AML-193 (cell line): ENCODE measurements at places on chromosomes 7 and 10.
A peak's percentile ranks its signal among the peaks of the same experiment; 100 is the strongest.

DNA sequence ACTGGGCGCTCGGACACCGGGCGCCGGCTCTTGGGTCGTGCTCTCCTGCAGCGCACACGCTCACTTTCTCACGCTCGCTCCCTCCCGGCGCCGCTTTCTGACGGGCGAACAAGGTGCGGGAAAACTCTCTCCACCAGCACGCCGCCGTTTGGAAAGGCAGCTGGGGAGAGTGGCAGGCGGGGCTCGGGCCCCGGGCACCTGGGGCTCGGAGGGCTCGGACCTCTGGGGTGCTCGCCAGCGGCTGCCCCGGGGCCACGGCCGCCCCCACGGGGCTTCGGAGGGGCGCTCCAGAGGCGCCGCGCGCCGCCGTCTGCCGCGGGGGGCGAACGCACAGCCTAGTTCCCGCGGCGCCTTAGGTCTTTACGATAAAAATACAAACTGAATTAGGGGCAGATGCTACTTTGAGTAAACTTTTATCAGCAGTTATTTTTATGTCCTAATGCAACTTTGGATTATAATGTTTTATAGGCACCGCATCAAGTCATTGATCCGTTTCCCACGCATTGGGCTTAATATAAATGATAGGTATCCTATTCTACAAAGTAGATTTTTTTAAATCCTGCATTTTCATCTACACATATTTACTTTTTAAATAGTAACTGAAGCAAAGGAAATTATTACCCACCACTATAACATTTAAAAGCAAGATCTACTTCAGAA lies 535 bp upstream of the EPC1 start:
- no peak for DNase-seq

GRCh38 chr7:122658856-122659255 lies 40.1 kb downstream of the RNF133 start:
- DNase-seq: no peak

DNA sequence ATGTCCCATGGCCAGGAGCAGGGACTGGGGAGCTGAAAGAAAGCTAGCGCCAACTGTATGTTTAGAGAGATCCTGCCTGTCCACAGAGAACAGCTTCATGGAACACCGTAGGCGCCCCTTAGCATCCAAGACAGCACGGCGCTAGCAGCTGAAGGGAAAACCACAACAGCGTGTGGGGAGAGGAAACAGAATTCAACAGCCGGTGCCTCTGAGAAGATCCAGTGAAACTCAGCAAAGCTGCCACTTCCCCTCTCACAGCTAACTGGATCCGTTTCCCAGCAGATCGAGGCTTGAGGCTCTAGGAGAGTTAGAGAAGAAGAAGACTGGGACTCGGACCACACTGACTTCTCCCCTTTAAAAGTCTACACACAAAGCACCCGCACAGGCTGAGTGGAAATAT lies 145.0 kb downstream of the MAD1L1 start:
- no peak for DNase-seq

DNA sequence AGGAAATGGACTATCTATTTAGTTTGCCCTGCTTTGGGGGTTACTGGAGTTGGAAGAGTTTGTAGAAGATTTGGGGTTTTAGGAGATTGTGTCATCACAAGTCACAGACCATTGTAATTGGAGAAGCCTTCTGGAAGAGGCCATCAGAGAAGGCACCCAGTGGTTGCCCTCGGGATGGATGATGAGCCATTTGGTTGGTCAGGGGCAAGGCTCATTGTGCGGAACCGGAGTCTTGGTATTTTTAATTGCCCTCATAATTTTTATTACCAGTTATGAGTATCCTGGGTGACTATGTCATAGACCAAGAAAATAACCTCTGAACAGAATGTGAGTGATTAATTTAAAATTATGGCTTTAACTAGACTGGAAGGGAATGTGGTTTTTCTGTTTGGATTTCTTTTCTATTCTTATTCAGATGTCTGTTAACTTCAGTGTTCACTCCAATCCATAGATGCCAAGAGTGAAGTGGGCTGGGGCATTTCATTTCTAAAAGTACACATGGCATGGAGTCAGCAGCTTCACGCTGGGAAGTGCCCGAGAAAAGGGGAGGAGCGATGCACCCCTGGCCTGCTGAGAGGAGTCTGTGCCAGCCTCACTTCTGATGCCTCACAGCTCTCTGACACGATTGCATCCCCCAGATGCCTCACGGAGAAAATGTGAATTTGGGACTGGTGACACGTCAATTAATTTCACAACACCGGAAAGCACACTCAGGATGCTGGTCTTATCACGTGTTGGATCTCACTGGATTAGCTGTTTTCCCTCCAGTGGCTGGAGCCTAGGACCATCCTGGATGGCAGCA lies 225.6 kb upstream of the IGFBP3 start:
- DNase-seq: no peak

GRCh38 chr7:79529881-79530235 lies 76.4 kb upstream of the MAGI2 start:
- no peak for DNase-seq

GRCh38 chr10:102151774-102152544 lies at the start of gene NOLC1:
Gene NOLC1, plus strand, starts transcription at chr10:102152389. Its CDS starts 22 bp downstream, at chr10:102152411.
- DNase-seq: peak; percentile 91

DNA sequence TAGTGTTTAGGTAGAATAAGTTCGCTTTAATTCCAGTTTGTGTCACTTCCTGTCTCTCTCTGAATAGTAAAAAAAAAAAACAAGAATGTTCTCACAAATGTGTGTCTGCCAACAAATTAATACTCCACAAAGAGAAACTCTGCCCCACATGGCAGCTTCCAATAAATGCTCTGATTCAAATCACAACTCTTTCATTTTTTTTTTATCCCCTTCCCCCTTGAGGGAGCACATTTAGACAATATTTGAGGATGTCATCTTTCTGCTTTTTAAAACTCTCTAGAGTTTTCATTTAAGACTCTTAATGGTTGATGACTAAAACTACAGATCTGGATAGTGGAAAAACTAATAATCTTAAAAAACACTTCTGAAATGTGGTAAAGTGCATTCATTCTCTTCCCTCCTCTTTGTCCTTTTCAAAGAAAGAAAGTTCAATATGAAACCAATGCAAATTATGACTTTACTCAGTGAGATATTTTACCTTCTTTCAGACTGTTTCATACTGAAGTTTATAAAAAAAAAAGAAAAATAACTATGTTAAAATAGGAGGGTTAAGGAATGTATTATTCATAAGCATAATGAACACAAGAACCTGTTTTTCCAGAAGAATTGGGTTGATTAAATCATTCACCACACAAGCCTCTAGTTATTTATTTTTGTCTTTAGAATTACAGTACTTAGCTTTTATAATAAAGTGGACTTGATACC lies 42.3 kb downstream of the ARID5B start:
- no peak for DNase-seq

DNA sequence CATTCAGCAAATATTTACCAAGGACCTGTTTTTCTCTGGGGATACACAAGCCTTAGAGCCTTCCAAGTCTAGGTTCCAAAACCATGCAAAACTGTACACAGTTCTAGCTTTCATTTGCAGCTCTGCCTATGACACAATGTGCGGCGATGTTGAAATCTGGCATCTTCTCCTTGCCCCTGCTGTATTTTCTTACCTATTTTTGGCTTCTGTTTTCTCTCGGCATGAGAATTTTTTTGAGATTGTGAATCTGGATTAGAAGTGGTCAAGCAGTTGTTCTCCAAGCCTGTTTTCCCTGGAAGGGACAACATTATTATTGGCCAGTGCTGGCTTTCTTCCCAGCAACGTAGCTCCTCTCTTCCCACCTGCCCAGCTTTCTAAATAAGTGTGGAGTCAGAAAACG lies 176.3 kb downstream of the CREB5 start:
- DNase-seq: no peak

DNA sequence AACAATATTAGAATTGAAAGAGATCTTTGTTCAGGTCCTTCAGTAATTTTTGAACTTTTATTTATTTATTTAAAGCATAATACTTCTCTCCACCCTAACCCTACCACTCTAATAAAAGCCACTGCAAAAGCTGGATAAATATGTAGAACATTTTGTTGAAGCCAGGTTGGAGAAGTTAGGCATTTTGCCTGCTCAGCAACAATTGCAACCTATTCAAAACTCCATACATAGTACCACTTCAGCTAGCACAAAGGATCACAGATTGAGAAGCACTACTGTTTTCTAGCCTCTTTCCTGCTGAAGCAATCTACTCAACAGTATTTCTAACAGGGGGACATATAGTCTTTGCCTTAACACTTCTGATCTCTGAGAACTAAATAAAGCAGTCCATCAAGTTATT lies 25.0 kb downstream of the RUNDC3B start:
- no peak for DNase-seq

DNA sequence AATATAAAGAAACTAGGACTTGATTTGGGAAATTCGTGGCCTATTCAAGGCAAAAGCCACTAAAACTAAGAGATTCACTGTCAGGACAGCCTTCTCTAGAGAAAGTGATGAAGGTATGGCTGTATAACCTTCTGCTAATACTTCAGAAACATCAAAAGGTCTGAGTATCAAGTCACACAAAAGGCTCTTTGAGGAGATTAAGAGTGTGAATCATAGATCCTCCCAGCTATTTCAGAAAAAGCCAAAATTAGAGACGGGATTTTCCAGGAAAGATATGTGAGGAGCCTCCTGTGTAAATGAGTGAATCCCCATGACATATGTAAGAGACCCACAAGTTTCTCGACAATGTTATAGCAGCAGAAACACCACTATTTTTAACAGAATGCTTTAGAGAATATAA lies 56.2 kb downstream of the UBE3C start:
- no peak for DNase-seq

GRCh38 chr10:2866569-2866968 lies 200.8 kb upstream of the PFKP start:
- DNase-seq: no peak

- no peak for DNase-seq
Observed at GRCh38 chr10:94138391-94138790, 144.7 kb downstream of the PLCE1 start.

DNA sequence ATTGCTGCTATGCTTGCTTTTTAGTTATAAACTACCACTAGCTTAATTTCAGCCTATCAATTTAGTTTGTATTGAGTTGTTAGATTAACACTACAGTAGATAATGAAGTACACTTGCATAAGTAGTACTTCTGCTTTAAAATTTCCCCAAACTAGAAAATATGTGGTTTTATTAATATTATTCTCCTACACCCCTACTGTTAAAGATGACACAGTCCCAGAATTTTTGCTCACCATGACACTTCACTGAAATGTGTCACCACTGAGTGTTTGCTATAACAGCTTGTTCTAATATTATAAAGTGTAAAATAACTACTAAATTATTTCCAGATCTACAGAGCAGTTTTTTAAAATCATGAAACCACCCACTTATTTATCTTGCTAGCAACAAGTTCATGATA lies 31.6 kb downstream of the RHEB start:
- DNase-seq: no peak

- no peak for DNase-seq
Observed at GRCh38 chr7:28480595-28480994, 68.3 kb downstream of the CREB5 start.

- no peak for DNase-seq
Observed at GRCh38 chr10:129965959-129966358, 1.9 kb upstream of the EBF3 start.

- no peak for DNase-seq
Observed at GRCh38 chr7:39758234-39758970, 135.0 kb downstream of the RALA start.

- no peak for DNase-seq
Observed at GRCh38 chr7:124954790-124955189, 25.2 kb upstream of the POT1 start.

DNA sequence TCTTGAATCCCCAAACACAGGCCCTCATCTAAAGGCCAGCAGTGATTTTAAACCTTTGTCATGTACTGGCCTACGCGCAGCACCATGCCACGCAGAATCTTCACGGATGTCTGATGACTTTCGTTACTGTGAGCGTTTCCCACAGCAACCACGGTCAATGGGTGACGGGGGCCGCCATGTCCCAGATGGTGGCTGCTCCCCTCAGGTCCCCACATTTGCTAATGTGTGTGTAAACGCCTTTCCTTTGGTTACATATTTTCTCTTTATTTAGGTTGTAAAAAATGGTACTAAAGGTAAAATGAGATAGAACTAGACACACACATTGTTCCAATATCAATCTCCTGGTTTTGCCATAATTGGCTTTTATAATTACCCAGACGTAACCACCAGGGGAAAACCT lies 551.8 kb downstream of the DNAJB6 start:
- no peak for DNase-seq

- DNase-seq: no peak
Observed at GRCh38 chr7:19508124-19508523, 200.7 kb downstream of the POLR1F start.

DNA sequence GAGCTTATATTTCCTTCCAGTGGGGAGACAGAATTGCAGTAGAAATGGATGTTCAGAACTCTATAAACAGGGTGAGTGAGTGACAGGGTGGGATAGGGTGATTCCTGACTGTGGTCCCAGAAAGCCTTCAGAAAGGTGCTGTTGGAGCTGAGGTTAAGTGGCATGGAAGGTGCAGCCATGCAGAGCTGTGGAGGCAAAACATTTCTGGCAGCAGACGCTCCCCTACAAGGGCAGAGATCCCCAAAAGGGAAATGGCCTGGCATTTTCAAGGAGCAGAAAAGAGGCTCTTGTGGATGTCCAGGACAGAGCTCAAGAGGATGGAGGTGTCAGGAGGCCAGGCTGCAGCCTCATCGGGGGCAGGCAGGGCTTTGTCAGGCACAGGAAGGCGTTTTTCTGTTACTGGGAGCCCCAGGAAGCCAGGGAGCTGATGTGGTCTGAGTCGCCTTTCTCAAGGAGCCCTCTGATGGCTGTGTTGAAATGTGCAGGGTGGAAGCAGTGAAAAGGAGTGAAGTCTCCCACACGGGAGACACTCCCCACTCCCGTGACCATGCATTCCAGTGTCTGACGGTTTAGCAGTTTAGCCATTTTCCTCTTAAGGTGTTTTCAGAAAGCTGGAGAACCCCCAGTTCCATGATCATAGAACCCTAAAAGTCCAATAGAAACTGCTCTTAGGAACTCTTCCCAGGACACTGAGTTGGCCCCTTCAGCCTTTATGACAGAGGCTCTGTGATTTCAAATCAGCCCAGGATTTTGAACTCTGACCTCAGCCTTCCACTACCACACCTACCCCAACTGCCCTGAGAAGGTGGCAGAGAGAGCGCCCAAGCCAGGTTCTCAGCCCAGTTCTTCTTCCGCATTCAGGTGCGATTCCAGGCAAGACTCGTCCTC lies 96.2 kb downstream of the C10orf105 start:
- DNase-seq: peak; percentile 37

GRCh38 chr7:79046061-79046460 lies 407.4 kb downstream of the MAGI2 start:
- no peak for DNase-seq

GRCh38 chr10:69696073-69696731 lies 66.2 kb downstream of the FAM241B start:
- no peak for DNase-seq
